ENCODE measurements at places on chromosomes 5 and 9.

DNA sequence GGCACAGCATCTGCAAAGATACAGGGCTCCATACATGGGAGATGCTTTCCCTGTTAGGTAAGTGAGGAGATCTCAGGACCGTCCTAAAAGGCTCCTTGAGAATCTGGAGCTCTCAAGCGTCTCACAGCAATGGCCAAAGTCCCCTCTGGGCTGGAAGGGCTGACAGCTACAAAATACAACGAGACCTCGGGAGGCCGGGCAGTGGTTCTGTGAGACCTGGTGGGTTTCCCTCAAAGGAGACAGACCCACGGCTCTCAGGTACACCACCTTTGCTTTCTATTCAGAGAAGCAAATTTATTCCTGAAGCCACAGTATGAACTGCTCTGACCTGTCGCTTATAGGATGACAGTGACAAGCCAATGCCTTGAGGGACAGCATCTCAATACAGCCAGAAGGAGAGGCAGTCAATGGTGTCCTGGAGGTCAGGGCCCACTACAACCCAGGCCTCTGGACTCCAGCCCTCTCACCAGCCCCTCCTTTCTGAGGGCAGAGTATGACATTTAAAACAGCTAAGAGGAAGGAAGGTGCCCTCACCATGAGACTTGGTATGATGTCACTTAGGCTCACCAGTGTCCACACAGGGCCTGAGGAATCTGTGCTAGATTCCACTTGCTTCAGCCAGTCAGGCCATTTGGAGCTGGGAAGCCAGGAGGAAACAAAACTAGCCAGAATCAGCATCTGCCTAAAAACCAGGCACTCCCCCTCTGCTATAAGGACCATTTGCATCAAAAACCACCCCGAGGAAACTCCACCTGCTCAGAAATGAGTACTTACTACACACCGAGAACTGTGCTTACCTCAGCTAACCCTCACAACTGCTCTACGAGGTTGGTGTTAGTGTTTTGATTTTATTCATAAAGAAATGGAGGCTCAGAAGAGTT, 86.5 kb upstream of the FSTL4 start:
- DNase-seq, result no peak

GRCh38 chr5:100840370-100840769, 62.7 kb downstream of the ST8SIA4 start:
- no peak for DNase-seq

DNA sequence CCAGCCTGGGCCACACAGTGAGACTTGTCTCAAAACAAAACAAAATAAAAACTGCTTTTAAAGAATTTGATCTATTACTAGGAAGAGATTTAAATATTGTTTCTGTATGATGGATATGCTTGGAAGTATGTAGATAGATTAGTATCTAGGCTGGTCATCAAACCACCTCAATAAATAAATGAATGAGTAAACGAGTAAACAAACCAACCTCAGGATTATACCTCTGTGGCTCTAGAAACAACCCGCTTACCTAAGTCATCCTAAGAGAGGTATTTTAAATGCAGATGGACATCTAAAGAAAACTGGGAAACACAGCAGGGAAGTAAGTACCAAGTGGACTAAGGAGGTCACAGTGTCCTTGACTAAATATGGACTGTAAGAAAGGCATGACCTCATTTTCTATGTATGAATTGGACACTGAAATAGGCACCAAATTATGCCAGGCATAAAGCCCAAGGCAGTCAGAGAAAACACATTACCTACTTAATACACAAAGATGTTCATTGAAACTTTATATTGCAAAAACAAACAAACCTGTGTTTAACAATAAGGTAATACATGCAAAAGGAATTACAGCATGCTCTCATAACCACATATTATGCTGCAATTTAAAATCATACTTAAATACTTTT, 7.3 kb downstream of the ANKH start:
- DNase-seq, result no peak

GRCh38 chr9:132242621-132243155, 80.8 kb downstream of the NTNG2 start:
- no peak for DNase-seq

DNA sequence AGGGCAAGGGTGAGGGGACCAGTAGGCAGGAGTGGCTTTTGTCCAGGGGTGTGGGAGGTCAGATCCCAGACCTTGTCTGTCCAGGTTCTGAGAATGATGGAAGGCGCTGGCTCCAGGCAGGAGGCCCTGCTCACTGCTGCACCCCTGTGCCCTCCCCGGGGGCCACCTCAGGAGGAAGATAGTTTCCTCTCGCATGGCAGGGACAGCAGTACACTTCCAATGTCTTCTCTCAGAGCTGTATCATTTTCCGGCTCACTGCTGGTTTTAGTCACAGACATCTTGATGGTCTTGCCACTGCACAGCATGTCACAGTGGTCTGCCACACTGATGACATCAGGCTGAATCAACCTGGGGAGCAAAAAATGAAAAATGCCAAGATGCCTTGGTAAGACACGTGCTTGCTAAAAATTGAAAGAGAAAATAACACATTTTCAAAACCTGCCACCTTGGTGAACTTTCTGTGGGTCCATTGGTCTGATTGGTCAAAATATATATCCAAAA, 3.3 kb upstream of the SLC6A3 start:
- DNase-seq, result no peak
